Progenitor cell of endocrine pancreas (in vitro differentiated cells): ENCODE measurements at places on chromosomes 4 and X.

DNA sequence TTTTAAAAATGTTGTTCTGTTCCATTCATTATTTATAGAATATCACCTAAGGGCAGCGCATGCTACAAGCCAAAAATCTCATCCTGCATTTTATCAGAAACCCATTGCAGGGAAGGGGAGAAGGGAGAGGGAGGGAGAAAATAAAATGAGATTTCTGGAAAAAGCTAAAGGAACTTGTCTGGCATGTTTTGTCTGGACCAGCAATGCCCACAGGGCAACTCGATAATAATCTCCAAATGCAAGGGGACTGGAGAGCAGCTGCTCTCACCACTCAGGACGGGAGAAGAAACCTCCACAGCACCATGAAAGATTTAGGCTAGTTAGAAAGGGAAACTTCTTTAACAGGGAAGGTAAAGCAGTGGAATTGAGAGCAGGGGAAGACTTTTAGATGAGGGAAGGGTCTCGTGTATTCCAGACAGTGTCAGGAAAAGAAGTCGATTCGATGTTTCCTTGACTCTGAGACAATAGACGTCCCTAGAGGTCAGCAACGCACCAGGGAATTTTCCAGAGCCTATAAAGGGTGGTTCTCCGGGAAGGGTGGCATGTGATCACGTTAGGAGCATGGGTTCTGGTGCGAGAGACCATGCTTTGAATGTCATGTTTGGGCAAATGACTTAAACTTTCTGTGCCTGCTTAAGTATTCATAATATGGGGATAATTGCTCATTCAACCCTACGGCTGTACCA lies 132.2 kb upstream of the NDP start:
- DNase-seq = no peak

DNA sequence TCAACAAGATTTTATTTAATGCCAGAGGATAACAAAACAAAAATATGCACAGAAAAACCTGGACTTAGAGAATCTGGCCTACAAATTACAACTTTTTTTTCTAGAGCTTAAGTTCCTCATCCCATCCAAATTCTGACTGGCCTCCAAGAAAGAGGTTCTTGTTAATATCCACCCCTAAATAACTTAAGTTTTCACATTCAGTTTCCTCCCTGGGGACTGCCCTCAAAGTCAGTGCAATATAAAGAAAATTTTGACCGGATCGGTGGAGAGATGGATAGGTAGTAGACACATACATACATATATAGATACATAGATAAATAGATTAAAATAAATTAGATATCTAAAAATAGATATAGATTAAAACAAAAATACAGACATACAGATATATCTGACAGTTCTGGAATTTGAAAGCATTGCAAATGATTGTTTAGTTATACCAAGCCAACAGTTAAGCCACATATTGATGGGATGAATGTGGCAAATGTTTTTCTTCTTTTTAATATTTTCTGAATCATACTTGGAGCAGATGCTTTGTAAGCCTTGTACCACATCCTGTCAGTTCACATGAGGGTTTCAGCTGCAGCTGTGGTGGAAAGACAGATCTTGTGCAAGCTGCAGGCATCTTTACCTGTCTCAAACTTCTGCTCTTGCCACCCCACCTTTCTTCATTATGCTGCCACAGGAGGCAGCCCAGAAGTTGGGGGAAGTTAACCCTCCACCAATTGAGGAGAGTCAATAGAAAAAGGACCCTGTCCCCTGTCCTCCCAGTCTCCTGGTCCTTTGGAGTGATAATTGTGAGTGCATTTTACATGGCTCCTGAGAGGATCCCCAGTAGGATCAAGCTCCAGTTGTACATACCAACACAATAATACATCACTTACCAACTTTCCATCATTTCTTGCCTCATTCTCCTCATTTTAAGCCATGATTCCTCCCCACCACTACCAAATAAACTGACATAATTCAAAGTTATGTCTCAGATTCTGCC lies 58.5 kb upstream of the PRDM8 start:
- no peak for DNase-seq

GRCh38 chr4:40140196-40140595 lies 56.6 kb upstream of the RHOH start:
- DNase-seq = no peak

DNA sequence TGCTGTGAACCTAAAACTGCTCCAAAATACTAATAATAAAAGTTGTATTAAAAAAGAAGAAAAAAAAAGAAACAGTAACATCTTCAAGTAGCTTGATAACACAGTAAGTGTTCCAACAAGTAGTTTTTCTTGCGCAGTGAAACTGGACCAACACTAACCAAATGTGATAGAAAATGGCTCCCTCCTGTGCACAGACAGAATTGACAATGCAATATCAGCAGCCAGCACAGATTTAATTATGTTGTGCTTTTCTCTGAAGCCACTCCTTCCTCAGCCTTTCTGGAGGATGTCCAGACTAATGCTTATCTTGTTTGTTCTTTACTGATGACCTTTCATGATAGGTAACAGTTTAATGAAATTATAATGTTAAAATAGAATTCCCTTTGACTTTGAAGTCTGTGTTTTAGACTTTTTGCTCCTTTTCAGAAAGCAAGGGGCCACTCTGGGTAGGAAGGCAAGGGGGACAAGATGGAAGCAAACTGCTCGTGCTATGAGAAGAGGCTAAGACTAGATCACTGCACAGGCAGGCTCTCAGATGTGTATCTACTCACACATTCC lies 147.1 kb upstream of the RPL34 start:
- DNase-seq = no peak

DNA sequence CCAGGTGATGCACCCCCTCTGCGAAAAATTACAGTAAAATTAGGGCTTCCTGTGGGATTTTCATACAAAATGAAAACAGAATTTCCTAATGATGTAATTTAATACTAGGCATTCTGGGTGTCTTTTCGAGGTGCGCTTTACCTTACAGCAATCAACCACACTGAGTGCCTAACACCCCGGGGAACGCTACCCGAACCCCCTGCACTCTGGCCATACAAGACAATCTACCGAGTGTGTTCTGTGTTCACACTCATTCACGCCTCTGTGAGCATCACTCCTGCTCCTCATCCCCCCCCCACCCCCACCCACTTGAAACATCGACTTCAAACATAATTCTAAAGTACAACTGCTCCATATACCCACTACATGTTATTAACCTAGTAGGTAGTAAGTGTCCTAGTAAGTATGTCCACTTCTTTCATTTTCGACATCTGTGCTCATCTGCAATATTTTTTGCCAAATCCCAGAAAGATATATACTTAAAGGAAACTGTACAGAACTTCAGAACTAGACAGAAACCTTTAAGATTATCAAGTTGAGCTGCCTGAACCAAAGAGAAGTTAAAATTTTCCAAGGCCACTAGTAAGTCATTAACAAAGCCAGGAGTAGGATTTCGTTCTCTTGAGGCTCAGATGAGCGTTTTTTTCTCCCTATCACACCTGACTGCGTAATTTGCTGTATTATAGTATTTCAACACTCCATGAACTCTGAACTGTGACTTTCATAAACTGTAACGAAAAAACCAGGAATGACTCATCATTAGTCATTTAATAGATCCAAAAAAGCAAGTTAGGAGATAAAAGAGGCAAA lies 80.0 kb downstream of the FAT1 start:
- DNase-seq = no peak

DNA sequence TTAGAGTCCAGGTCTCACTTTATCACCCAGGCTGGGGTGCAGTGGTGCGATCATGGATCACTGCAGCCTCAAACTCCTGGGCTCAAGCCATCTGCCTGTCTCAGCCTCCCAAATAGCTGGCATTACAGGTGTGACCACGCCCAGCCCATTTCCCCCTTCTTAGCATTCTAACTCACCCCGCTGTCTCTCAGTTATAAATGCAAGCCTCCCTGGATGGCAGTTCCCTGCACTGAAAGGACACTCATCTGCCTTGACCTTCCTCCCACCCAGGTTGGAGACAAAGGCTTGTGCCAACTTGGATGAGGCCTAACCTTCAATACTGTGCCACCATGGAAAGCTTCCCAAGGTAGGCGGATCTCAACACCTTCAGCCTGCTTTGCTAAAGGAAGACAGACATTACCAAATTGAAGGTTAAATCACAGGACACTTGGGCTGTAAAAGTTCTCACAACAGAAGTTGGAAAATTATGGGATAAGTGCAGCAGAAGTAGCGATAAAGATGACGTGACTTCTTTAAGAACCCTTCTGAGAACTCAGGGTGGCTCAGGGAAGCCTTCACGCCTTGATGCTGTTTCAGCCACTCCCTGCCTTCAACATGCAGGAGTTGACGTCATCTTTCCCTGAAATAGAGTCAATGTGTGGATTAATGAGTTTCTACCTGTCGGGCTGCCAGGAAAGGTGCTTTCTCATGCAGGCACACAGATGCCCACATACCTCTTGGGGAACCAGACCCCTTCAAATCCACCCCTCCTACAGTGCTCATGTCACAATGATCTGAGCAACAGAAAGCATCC lies 10.6 kb upstream of the GPM6B start:
- no peak for DNase-seq

- no peak for DNase-seq
These were observed 2384.1 kb downstream of the PCDH7 start for GRCh38 chr4:33104273-33104672.

GRCh38 chr4:56703378-56703777 lies 22.3 kb upstream of the HOPX start:
- DNase-seq = no peak

GRCh38 chr4:39713691-39714090 lies 15.8 kb downstream of the UBE2K start:
- no peak for DNase-seq

DNA sequence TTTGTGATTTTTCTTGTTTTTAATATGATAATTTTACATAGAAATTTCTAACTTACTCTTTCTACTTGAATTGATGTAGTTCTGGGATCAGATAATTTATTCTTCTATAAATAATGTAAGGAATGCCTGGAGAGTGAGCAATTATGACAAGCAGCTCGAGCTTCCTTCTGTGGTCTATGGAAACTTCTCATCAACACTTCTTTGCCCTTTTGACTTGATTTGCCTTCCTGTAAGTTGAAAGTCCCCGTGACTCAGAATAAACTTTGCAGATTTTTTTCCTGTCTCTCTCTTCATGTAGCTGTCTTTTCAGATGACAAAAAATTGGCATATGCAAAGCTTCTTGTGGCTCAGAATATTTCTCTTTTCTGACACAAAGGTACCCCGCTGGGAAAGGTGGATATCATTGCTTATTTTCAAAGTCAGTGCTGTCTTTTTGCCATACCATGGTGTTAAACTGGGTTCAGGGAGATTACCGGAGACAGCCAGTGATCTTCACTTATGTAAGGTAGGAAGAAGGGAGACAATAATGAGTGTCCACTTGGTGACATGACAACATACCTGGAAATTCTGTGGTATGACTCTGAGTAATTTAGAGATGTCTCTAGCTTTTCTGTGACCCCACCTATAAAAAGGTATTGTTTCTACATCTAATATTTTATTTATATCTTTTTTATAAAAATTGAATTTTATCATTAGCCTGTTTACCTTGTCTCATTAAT lies 278.6 kb upstream of the GNPDA2 start:
- no peak for DNase-seq

GRCh38 chrX:116379854-116380253 lies 56.6 kb upstream of the SLC6A14 start:
- DNase-seq = no peak

DNA sequence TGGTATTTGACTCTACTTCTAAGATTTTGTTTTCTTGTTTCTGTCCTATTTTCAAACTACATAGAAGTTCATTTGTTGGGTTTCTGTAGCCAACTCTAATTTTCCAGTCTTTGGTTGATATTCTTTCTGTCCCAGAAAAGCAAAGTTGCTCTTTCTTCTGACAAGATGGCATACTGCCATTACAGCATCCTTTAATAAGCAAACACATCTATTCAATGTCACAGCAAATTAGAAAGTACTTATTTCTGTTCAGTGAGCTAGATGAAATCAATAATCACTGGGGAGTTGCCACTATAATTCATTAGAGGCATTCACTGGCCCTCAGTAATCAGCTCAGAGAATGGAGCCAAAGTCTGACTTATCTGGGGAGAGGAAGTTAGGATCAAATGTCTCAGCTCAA lies 1258.0 kb upstream of the IGFBP7 start:
- DNase-seq = no peak

DNA sequence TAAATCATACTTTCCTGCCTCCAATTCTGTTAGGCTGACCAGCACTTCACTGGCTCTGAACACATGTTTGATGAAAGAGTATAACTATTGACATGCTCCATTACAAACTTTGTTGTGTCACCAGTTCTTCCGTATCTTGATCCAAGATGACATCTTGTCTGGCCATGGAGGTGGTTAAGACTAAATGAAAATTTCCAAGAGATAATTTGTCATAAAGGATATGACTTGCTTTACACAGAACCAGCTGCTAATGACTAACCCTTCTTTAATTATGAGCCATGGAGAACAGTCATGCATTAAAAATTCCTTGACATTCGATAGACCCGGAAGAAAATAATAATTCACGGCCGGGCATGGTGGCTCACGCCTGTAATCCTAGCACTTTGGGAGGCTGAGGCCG lies 17.7 kb upstream of the N4BP2 start:
- no peak for DNase-seq

DNA sequence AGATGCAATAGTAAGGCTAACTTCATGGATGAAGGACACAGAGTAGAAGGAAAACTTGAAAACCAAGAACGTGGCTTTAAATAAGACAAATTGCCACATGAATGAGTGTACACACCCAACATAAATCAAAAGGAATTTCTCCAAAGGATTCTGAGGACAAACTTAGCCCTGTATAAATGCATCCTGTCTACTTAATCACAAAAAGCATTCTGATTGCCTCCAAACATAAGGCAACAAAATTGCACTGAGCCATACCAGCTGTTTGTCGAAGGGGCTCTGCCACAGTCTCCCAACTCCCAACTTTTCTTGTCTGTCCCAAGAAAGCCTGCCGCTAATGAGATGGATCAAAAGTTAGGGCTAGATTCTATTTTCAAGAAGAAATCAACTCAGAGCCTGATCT lies 194.3 kb downstream of the SOWAHB start:
- DNase-seq = no peak

DNA sequence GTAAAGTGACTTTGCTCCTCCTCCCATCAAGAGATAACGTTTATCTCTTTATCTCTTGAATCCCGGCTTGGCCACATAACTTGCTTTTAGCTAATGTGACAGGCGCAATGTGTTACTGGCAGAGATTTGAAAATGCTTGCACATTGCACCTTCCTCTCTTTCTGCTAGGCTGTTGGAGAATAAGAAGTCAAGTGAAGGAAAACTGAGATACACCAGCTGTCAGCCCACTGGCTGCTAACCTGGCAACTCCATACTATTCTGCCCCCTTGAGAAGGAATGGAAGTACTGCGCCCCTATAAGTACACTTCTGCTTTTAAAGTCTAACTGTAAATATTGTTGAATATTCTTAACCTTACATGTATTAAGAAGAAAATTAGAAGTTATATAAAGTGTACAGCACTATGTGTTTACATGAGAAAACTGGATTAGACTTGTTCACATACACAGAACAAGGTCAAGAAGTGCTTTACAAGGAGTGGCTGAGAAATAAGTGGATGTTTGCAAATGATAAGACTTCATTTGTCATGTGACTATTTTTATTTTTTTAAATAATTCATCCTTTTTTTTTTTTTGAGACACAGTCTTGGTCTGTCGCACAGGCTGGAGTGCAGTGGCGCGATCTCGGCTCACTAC lies 424.5 kb upstream of the CTSO start:
- no peak for DNase-seq
